ENCODE measurements at places on chromosomes 3 and 15.

- no peak for DNase-seq
These were observed 73.7 kb downstream of the TM2D3 start for GRCh38 chr15:101578443-101578894.

GRCh38 chr3:38618343-38618742 lies 31.1 kb downstream of the SCN5A start:
- DNase-seq, result no peak

DNA sequence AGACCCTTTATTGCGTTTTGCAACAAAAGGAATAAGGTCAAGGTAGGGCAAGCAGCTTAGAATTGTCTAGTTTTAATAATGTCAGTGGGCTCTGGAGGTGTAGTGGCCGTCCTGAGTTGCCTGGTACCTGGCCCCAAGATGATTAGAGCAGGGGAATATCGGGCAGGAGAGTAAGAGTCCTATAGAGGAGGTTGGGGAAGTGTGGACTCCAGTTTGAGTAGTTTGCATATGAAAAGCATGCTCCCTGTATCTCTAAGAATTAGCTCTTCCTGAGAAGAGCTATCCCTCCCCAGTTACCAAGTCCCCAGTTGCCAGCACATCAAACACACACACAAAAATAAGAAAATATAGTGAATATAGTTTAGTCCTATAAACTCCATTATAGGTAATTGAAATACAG lies 49.2 kb upstream of the ST3GAL6 start:
- DNase-seq, result no peak

DNA sequence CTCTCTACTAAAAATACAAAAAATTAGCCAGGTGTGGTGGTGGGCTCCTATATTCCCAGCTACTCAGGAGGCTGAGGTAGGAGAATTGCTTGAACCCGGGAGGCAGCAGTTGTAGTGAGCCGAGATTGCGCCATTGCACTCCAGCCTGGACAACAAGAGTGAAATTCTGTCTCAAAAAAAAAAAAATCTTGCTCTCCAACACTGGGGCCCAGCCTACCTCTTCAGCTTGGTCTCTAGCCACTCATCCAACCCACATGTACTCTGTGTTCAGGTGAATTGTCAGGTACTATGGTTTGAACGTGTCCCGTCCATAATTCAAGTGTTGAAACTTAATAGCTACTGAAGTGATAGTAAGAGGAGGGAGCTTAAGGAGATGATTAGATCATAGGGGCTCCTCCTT lies 22.4 kb upstream of the RAB7A start:
- DNase-seq, result no peak

GRCh38 chr3:4543110-4543509 lies 50.0 kb downstream of the ITPR1 start:
- no peak for DNase-seq

Data from HS-5 (cell line).